Activated naive CD8-positive, alpha-beta T cell treated with anti-CD3 and anti-CD28 coated beads, Interleukin-2, amount 10 ng/mL, durations not matched to agents 7 days and 5 days (primary cell): ENCODE measurements at places on chromosomes 5 and 9.

GRCh38 chr9:105119156-105119555 is 125.3 kb upstream of the SLC44A1 start:
- DNase-seq: no peak

DNA sequence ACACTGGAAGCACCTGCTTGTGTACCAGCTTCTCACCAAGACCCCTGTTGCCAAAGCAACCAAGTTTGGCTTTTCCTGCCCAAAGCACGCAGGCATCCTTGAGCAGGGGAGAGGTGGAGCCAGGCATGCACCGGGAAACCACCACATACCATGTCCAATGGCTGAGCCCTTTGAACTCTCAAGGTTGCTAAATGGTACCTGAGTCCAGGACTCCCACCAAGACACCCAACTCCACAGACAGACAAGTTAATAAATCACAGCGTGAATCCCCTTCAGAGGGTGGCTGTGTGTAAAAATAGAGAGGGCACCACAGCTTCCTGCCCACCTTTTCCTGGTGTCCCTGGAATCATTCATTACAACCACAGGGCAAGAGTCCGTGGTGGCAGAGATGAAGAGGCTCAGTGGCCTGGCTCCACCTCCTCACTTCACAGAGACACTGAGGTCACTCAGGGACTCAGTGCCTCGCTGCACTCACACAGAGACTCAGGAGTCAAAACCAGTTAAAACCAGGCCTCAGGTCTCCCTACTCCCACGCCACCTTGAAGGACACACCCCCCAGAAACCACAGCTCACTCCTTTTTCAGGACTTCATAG is 143.7 kb downstream of the C5orf15 start:
- DNase-seq: no peak

DNA sequence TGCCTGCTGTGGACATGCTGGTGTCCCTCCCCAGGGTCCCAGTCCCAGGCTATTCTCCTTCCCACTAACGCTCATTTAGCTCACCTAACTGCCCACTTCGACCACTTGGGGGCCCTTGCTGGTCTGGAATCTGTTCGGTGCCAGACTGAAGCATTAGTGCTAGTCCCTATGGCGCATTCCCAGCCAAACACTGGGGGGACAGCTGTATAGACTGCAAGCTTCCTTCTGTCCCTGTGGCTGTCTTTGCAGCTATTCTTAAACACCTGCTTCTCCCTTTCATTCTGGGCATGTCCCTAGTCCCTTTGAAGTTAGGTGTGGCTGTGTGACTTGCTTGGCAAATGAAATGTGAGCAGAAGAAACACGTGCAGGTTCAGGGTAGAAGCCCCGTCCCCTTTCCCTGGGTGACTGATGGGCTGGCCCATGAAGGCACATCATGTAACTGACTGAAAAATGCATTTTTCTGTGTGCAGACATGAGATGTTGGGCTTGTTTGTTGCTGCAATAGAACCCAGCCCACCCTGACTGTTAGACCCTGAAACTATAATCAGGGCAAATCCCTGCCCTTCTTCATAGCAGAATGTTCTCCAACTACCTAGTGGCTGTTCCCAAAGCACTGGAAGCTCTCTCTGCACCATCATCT is 134.4 kb downstream of the BARX1 start:
- DNase-seq: no peak

DNA sequence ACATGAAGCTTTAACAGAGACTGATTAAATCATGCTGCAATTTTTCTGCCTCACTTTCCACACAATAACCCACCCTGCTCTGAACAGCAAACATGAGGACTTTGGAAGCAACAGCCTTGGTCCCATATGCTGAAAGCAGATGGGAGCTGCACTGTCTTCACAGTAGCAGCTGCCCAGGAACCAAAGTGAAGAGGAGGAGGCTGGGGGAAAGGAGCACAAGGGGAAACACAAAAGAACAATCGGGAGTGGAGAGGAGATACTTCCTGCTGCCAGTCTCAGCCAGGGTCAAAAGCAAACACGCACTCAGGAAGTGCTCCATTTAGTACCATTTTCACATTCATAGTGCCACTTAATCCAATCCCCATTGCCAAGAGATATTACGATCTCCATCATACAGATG is 183.3 kb upstream of the PUM3 start:
- no peak for DNase-seq

GRCh38 chr9:118883411-118883810 is 485.8 kb downstream of the BRINP1 start:
- no peak for DNase-seq

GRCh38 chr5:6504677-6505415 is 56.2 kb downstream of the UBE2QL1 start:
- DNase-seq: no peak

GRCh38 chr5:93603793-93604643 is 21.0 kb downstream of the NR2F1 start:
- DNase-seq: no peak

DNA sequence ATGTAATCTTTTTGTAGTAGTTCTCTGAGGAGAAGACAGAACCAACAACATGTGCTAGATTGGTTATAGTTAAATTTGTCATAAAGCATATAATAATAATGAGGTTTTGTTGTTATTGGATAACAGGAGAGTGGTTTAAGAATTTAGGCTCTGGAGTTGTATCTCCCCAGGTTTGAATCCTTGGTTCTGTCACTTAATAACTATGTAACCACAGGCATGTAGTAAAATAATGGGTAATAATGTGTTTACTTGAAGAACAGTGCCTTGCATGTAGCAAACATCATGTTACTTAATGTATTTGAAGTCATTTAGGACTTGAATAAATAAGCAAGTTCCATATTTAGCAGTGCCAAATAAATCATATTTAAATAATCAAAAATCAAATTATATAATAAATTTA is 55.8 kb downstream of the NSD1 start:
- DNase-seq: no peak

- no peak for DNase-seq
Observed at GRCh38 chr9:83043597-83043996, 19.3 kb downstream of the RASEF start.

DNA sequence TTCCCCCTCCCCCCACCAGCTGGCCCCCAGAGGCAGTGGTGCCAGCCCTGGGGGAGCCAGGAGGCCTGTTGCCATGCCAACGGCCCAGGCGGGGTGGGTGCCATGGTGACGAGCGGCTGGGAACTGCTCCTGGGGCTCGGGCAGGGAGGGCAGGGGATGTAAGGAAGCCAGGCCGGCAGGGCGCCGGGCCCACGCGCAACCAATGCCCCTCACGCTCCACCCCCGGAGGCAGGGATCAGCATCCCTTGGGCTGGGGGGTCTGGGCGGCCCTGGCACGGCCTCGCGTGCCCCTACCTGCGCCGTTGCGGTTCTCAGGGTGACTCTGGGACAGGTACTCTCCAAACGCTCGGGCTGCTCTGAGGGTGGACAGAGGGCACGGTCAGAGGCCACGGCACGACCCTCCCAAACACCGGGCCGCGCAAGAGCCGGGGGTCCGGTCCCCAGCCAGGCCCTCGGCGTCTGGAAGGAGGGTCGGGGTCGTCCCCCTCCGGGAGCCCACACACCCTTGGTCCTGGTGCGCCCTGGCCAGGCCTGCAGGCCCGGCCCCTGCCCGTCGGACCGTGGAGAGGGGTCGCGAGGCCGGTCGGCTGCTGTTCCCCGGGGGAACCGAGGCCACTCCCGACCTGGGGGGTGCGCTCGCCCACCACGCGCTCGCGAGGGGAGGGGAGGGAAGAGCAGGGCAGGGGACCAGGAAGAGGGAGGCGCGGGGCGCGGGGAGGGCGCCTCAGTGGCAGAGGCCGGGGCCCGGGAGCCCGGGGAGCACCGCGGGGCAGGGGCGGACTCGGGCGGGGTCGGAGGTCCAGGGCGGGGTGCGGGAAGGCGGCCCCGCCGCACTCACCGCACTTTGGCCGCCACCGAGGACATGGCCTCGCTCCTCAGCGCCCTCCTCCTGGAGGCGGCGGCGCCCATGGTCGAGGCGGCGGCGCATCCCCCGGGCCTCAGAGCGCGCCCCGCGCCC is 661 bp downstream of the NSMF start:
- no peak for DNase-seq
